ENCODE measurements at places on chromosomes 2 and 18.

GRCh38 chr2:164655750-164656149 lies 34.5 kb upstream of the GRB14 start:
- DNase-seq, result no peak

DNA sequence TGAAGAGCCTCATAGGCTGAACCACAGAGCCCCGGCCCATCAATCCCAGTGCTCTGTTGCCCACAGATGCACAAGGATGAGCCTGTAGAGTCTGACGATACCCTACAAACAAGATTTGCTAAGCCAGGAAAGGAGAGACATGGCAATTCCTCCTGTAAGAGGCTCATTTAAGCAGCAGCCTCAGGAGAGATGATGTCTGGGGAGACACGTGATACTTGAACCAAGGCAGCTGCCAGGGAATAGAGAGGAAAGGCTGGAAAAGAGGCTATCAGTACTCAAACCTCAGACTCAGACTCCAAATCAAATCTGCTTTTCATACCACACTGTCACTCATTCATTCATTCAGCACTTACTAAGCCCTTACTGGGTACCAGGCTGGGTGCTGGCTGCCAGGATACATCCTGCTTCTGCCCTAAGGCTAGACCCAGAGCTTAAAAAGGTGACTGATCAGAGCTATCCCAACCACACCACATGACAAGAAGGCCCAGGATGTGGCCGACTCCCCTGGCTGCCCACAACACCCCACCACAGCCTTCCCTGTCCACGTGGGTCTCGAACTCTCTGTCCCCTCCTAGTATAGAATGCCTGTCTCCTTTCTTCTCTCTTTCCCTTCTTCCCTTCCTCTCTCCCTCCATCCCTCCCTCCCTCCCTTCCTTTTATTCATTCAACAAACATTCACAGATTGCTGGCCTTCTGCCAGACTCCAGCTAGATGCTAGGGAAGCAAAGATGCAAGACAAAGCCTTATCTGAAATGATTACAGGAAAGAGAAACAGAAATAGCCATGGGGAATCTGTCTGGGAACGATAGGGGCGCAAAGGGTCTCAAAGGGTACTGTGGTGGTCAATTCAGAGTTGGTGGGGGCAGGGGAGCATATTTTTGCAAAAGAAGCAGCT lies 23.4 kb upstream of the KCNK3 start:
- no peak for DNase-seq

- no peak for DNase-seq
These were observed 25.2 kb upstream of the GPR39 start for GRCh38 chr2:132391378-132391777.

DNA sequence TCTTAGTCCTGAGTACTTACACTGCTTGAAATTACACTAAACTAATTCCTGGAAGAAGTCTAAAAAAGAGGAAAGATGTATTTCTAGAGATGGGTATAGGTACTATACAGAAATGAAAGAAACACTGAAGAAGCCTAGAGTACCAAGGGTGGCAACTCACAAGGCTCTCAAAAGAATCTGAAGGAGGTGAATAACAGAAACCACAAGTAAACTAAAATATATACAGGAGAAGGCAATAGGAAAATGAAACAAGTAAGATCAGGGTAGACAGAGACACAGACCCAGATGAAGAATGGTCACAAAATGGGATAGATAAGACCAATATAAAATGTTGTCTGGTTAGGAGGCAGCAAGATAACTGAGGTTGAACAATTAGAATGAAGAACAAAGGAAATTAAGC lies 59.9 kb downstream of the USP37 start:
- no peak for DNase-seq

DNA sequence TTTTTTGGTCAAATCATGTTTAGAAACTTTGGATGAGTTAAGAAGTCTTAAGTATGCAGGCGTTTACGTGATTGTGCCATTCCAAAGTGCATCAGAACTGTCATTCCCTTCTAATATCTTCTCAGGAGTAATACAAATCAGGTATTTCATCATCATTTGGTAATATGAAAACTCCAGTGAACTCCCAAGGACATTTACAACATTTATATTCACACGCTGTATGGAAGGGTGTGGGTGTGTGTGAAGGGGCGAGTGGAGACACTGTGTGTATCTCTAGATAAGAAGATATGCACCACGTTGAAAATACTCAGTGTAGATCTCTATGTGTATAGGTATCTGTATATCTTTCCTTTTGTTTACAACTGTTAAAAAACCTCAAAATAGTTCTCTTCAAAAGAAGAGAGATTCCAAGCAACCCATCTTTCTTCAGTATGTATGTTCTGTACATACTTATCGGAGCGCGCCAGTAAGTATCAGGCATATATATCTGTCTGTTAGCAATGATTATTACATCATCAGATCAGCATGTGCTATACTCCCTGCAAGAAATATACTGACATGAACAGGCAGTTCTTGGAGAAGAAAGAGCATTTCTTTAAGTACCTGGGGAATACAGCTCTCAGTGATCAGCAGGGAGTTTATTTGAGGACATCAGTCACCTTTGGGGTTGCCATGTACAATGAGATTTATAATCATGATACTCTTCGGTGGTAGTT lies 29.3 kb downstream of the COX7A2L start:
- DNase-seq, result no peak

DNA sequence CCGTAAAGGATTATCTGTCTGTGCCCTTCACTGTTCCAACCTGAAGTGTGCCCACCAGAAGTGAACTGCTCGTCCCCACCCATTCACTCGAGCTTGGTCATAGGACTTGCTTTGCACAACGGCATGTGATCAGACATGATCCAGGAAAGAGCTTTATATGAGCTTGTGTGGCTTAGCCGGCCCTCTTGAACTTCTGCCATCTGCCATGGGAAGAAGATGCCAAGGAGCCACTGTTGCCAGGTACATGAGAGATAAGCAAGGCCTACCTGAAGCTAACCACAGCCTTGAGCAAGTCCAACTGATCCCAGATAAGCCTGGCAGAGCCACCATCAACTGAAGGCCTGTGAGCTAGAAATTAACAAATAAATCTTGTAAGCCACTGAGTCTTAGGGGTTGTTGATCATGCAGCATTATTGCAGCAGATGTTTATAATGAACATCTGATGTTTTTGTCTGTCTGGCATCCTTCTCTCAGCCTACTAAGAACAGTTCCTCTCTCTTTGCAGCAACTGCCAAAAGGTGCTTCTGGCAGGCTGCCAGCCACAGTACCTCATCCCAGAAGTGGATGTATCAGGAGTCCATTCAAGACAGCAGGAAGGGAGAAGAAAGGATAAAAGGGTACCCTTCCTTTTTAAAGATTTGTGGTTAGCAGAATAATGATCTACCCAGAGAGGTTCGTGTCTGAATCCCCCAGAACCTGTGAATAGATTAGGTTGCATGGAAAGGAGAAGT lies 16.8 kb downstream of the DBI start:
- no peak for DNase-seq

GRCh38 chr2:120654381-120655134 lies 81.1 kb upstream of the GLI2 start:
- DNase-seq, result no peak

- no peak for DNase-seq
These were observed 268.9 kb downstream of the TDRD15 start for GRCh38 chr2:21392649-21393048.

DNA sequence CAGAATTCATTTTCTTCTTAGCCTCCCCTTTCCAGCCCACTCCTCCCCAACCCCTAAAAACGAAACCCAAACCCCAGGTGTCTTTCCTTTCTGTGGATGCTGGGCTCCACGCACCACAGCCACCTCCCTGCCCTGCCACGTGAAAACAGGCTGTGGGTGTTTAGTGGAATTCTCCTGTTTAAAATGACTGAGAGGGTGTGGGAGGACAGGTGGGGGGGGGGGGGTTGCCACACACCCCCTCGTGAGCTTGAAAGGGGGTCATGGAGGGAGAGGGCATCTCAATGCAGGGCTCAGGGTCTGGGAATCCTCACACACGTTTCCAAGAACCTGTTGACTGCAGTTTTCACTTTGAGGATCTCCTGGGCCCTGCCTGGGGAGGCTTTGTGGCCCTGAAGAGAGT lies 110.3 kb downstream of the FAM210A start:
- no peak for DNase-seq

GRCh38 chr18:55416791-55417190 lies 171.2 kb downstream of the TCF4 start:
- no peak for DNase-seq

DNA sequence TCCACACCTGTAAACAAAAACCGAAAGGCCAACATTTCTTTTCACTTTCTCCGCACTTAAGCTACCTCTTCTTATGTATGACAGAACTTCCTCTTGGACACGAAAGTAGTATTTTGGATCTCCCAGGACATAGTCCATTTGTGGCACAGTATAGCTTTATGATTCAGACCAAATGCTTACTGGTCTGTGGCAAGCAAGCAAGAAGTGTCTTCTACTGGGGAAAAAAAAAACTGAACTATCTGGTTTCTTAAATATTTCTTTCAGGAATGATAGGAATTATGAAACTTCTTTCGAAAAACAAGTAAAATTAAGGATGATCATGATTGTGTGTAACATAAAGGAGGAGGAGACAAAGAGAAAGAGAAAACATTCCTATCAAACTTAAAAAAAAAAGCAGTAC lies 33.6 kb downstream of the SRBD1 start:
- no peak for DNase-seq

DNA sequence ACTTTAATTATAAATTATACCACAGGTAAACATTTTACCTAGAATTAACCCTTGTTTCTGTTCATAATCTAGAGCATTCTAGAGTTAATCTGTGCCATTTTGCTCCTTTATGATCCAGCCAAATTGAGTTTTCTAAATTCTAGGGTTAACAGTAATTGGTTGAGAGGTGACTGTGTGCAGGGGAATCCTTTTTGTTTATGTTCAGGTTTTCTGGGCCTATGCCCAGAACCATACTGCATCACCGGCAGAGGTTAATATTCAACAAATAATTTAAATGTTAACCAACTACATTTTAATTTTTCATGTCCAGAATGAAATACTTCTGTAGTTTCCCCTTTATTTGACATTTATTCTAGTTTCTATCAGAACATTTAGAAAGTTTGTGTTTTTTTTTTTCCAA lies 32.3 kb downstream of the CARF start:
- no peak for DNase-seq

DNA sequence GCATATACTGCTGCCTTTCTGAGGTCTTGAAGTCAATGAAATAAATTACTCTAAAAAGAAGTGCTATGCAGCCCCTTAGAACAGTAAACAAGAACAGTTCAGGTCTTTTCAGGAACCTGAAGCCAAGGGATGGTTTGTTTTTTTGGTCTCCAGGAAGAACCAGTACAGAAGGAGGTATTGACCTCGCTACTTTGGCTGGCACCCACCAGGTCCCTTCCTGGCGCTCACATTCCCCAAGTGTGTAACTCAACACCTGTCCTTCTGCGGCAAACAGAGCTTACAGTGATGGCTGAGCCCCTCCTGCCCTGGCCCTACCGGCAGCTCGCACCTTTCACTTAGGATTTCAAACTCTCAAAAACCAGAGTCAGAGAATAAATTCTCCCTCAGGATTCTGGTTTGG lies 51.9 kb downstream of the SETBP1 start:
- DNase-seq, result no peak

GRCh38 chr18:48864876-48865275 lies 85.9 kb downstream of the SMAD7 start:
- no peak for DNase-seq

GRCh38 chr2:215136669-215137328 lies 1.6 kb downstream of the ABCA12 start:
- DNase-seq, result no peak

- DNase-seq, result no peak
These were observed 66.3 kb upstream of the GLI2 start for GRCh38 chr2:120669121-120669952.

- no peak for DNase-seq
These were observed 183.8 kb downstream of the MYCN start for GRCh38 chr2:16123856-16124780.

DNA sequence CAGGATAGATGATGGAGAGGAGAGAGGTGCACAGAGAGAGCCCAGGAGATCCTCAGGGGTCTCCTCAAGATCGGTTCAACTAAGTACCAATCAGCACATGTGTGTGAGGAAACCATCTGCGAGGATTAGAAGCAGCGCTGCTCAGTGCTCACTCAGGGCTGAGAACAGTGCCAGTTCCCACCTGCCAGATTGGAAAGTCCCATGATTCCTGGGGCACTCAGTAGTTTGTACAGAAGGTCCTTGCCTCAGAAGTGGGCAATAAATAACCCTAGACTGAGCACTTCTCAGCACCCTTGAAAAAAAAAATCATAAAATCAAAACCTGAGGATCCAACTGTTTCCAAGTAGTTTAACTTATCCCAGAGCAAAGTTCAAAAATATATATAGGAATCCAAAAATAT lies 53.8 kb downstream of the SEMA4F start:
- no peak for DNase-seq

- no peak for DNase-seq
These were observed 218.0 kb upstream of the TRIB2 start for GRCh38 chr2:12498704-12499103.

DNA sequence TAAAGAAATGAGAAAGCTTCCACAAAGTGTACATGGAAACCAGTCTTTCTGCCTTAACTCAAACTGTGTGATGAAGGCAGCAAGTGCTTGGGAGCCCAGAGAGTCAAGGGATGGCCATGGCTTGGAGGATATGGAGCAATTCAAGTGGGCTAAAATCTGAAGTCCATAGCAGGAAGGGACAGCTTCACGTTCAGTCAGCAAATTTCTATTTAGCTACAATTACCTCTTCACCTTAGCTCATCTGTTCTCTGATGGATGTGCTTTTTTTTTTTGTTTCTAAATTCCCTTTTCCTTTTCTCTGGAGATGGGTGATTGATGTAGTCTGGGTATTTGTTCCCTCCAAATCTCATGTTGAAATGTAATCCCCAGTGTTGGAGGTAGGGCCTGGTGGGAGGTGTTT lies 4.9 kb upstream of the IL1A start:
- no peak for DNase-seq

DNA sequence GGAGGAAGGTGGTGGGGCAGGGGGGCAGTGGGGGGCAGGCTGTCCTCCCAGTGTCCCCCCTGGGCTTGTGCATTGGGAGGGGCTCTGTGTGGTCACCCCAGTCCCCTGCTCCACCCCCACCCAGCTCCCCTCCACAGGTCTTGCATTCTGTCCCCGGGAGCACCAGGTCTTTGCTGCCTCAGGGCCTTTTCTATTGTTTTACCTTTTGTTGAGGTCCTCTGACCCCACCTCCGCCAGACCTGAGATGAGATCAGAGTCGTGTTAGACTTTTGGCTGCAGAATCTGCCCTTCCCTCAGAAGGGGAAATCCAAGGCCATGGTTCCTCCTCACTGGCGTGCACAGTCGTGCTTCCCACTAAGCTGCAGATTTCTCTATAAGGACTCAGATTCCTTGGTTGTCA lies 20.8 kb downstream of the ATG4B start:
- DNase-seq, result no peak

- no peak for DNase-seq
These were observed 225.1 kb upstream of the ITGA4 start for GRCh38 chr2:181231886-181232621.

- no peak for DNase-seq
These were observed 17.7 kb upstream of the EN1 start for GRCh38 chr2:118865106-118865505.

DNA sequence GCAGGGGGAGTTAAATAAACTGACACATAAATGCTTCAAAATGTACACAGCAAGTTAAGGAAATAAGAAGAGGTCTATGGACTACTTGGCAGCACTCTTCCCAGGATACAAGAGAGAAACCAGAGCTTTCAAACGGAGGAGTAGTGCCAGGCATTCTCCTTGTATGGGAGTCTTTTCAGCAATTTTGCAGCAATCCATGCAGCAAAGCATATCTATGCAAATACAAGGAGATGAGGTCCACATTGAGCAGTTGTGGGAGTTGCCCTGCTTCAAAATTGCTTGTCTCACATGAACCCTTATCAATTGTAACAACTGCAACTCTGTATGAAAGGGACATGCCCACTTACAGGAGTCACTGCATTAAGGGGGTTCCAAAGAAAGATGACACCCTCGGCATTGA lies 37.8 kb downstream of the SCN9A start:
- no peak for DNase-seq
